ENCODE measurements at places on chromosomes 2 and 18.

DNA sequence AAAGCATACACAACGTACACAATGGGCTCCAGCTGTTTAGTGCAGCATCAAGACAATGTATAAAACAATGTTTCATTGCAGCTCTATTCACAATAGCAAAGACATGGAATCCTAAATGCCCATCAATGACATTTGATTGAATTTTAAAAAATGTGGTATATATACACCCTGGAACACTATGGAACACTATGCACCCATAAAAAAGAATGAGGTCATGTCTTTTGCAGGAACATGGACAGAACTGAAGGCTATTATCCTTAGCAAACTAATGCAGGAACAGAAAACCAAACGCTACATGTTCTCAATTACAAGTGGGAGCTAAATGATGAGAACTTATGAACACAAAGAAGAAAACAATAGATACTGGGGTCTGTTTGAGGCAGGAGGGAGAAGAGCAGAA lies 315.5 kb downstream of the AGPS start:
- no peak for DNase-seq

DNA sequence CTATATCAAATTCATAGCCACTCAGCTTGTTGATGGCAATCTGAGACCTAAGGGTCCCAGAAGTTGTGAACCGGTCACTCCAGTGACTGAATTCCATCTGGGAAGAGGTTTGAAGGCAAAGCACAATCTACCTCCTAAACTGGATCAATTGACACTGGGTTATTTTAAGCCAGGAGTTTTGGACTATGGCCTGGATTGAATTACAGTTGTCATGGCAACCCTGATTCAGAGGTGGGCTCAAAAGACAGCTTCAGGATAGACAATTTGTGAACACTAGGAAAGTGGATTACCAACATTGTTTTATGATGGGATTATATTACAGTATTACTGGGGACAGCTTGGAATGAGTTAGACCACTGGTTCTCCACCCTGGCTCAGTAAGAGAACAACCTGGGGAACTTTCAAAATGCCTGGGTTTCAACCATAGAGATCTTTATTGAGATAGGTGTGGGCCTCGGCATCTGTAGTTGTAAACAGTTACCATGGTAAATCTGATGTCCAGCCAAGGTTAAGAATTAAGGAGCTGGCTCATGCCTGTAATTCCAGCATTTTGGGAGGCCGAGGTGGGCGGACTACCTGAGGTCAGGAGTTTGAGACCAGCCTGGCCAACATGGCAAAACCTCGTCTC lies 58.8 kb downstream of the MFSD6 start:
- no peak for DNase-seq

GRCh38 chr18:13243363-13243762 lies 24.8 kb downstream of the LDLRAD4 start:
- no peak for DNase-seq

DNA sequence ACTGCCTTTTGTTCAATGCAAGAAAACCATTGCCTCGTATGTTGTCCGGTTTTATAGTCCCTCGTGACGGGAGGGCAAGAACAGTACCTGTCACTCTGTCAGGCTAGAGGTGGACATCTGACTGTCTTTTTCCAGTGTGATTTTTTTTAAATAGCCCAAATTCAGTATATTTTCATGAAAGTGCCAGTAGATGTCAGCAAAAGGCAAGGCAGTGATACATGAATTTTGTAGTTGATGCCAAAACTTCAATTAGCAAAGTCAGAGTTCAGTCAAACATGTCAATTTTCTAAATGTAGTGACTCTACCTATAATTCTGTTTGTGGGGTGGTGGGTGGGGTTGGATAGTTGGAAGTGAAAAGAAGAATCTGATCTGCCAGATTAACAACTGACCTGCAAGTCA lies 296.0 kb upstream of the MC4R start:
- DNase-seq, result no peak

- no peak for DNase-seq
These were observed 59.4 kb downstream of the LIMS1 start for GRCh38 chr2:108593547-108594098.

Data from 8988T (cell line).